NCI-H460 (cell line): ENCODE measurements at places on chromosomes 5 and 9.

DNA sequence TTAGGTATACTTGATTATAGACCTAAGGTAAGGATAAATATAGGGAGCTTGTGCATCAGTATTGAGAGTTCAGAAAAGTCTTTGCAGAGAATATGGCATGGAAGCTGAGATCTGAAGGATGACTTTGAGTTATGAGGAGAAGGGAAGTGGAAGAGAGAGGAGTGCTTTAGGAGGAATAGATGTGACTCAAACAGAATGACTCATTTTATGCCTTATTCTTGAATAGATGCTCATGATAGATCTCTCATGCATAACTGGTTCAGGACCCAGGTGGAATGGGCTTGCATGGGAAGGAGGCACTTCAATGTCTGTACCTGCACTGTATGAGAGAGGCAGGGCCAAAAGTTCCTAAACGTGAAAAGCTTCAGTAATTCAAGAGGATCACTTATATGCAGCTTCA, 103.3 kb downstream of the CWC27 start:
- DNase-seq, result no peak

DNA sequence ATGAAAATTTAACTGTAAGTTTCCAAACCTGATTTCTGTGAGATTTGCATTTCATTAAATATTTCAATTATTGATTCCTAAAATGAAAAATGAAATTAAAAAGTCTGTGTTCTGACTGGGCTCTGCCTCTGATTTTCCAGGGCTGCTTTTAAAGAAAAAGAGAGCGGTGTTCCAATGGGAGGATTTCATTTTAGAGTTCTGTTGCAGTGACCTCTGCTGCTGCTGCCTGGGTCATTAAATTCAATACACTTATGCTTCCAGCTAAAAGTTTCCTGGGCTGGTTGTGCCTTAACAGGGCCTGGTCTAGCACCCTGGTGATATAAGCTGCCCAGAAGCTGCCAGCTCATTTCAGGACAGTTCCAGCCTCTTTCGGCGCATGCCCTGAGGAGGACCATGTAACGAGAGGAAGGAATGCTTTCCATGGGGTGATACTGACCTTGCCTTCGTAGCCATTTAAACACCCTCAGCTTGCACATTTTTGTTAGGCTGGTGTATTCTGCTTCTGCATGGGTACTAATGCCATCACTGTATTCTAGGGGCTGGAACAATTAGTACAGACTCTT, 93.3 kb downstream of the TMEM174 start:
- DNase-seq, result no peak

- DNase-seq, result no peak
Measured at GRCh38 chr9:86962692-86963091, 15.4 kb upstream of the GAS1 start.

DNA sequence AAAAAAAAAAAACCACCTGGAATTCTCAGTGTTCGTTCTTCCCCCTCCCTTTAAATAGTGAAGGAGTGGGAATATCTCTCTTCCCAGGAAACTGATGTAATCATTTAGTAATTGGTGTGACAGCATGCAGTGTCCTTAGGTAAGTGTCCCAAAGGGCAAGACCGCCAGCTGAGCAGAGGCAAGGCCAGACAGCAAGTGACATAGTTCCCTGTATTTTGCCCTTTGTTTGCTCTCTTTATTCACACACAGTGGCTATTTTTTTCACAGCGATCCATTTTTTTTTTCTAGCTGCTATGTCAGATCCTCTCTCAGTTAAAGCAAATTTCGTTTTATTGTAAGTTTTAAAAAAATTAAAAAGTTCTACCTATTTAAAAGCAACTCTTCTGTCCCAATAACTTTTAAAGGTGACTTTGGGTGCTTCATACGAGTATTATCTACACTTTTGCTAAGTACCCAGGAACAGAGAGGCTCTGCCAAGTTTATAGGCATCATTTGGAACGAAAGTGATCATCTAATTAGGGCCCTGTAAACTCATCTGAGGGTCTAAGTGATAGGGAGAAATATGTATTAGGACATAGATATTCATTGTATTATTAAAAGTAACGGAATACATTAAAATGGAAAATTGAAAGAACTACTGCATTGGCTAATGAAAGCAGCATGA, 98.2 kb upstream of the ALDH1A1 start:
- DNase-seq, result peak; percentile 86

GRCh38 chr9:8085986-8086385, 286.4 kb upstream of the DMAC1 start:
- DNase-seq, result no peak

DNA sequence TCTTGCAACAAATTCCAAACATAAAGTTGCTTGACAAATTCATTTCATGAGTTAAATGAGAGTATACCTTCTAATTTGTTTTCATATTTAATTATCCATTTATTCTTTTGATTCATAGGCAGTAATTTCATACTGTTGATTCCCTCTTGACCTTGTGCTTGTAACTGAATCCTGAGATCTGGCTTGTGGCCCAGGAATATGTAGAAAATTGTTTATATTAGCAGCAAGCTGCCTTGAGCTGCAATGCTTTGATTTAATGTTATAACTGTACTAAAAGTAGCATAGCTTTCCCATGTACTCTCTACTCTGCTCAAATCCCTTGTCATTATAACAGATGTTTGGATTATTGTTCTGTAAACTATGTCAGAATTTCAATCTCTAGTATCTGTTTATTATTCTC, 780.7 kb downstream of the NR2F1-AS1 start:
- DNase-seq, result no peak

GRCh38 chr9:123957168-123957721, 27.3 kb upstream of the DENND1A start:
- no peak for DNase-seq

GRCh38 chr5:35369965-35370790, 139.9 kb upstream of the PRLR start:
- no peak for DNase-seq

DNA sequence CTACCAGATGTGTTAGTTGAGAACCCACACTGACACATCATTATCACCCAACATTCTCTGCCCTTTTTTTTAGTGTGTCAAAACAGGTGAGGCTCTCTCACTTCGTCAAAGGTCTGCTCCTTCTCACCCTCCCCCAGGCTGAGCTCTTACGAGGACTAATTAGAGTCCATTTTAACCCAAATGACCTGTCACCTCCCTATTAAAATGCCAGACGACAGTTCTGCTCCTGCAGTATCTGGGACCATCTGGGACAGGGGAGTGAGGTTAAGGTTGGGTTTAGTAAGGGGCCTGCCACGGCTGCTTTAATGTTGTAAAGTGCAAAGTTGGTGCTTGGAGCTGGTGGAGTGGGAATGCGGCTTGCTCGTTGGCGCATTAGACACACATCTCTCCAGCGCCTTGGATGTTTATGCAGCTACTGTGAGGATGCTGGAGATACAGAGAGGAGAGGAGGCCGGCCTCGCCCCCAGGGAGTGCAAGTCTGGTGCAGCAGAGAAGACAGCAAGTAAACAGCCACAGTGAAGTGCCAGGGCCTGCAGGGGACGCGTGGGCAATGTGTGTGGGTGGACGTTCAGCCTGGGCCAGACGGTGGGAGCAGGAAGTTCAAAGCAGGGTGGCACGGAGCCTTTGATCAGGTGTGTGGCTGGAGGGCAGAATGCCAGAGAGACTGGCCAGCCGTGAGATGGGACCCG, 96.2 kb downstream of the C9orf50 start:
- no peak for DNase-seq
